ENCODE measurements at places on chromosomes 11 and 22. TPM values are rescaled to one million over a fixed set of nuclear protein-coding genes. Genes with fewer than 3 reads are reported as not detected.

DNA sequence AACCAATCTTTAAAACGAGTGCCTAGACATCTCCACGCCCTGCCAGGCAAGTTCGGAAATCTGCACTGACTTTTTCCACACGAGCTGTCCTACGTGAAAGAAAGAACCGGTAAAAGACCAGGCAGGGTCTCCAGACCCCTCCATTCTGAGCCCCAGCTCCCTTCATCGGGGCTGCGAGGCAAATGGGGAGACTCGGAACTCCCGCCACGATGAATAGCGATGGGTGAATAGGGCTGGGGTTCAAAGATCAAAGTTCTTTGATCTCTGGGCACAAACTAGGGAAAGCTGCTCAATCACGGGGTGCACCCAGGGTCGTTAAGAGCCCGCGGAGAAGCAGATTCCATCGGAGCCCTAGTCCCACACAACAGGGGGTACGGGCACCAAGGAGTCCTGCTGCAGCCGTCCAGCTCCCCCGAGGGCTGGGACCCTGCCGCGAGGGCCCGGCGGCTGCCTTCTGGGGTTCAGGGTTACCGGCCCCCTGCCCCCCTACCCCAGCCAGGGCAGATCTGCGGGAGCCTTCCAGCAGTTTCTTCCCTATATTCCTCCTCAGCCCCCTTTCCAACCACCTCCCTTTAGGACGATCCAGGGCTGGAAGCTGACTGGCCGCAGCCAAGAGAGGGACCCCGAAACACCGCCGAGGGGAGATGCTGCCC, 1.1 kb downstream of the LRP4 start:
- no peaks in the 10 kb centered on the region for H3K27me3 ChIP-seq
- peak overlapping the region; percentile 74 for H3K27ac ChIP-seq
- peaks cover 50% of the 10 kb centered on the region for H3K4me1 ChIP-seq
- peak overlapping the region; percentile 69 for H3K4me3 ChIP-seq
- DNase-seq: no peak
- no peaks in the 10 kb centered on the region for H3K36me3 ChIP-seq

DNA sequence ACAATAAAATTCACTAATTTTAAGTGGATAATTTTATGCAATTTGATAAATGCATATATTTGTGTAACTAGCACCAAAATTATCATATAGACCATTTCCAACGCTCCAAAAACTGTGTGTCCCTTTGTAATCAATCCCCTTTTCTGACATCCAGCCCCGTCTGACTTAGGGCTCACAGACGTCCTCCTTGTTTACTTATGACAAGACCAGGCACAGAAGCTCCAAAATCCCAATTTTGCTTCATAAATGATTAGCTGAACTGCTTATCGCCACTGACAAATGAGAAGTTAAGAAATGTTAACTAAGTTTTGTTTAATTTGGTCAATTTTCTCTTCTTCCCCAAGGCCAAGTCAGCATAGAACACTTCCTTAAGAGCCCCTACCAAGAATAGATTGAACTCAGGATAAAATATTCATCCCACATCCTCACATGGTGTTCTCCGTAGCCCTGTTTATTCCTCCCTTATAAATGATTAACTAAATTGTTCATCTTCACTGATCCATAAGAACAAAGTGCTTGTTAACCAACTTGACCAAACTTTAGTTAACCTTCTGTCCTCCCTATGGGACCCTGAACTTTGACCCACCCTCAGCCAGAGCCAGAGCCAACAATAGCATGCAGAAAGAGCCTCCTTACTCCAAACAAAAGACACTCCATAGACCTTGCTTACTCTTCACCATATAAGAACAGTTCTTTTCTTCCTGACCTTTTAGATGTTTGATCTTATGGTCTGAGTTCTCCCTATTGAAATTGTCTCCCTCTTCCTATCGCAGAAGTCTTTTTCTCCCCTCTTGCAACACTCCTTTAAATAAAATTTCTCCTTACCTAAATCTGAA, 30.8 kb upstream of the GLYAT start:
- no peak overlapping the region for H3K27ac ChIP-seq
- no peaks in the 10 kb centered on the region for H3K36me3 ChIP-seq
- H3K4me1 ChIP-seq: no peaks in the 10 kb centered on the region
- DNase-seq: no peak

DNA sequence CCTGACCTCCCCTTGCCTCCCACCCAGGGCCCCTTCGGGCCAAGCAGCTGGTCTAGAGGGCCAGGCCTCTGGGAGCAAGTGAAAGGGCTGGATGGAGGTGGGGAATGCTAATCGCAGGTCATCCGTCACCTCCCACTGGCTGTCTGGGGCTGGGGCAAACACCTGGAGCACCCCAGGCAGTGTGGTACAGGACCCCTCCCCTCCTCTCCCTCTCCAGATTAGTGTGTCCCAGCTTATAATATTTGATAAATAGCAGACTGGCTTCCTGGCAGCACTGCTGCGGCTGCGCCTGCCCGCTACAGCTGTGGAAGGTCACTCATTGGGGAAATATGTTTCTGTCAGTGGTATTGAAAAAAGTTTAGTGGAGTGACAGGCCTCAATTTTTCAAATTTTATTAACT, 90.7 kb upstream of the PHOX2A start:
- H3K36me3 ChIP-seq: no peaks in the 10 kb centered on the region
- H3K4me1 ChIP-seq: no peaks in the 10 kb centered on the region
- H3K27me3 ChIP-seq: no peaks in the 10 kb centered on the region
- H3K4me3 ChIP-seq: no peak overlapping the region

GRCh38 chr11:45316258-45316657, 30.1 kb upstream of the SYT13 start:
- no peaks in the 10 kb centered on the region for H3K27me3 ChIP-seq
- H3K36me3 ChIP-seq: no peaks in the 10 kb centered on the region
- no peaks in the 10 kb centered on the region for H3K4me1 ChIP-seq
- H3K4me3 ChIP-seq: no peak overlapping the region
- no peak for DNase-seq

DNA sequence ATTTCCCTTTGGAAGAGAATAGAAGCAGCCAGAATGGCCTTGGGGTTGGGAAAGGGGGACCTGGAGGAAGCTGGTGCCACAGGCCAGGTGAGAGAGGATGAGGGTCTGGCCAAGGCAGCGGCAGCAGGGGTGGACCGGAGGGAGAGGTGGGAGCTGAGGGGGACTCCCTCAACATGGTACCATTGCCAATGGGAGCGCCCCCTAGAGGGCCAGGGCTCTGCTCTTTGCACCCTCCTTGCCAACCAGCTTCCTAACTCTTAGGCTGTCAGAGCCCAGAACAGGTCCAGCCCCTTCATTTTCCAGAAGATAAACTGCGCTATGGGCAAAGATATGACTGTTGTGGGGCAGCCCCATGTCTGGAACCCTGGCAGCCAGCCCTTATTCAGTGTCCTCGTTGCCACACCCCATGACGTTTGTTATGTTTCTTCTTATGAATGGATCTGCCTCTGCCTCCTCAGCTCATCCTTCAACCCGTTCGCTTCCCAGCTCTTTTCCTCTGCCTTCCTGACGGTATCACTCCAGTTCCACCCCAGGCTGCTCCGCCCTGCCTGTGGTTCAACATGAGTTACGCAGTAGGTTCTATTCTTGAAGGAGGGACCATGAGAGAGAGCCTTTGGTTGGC, 185.2 kb downstream of the GRIK4 start:
- no peaks in the 10 kb centered on the region for H3K36me3 ChIP-seq
- no peak overlapping the region for H3K4me3 ChIP-seq
- H3K27me3 ChIP-seq: no peaks in the 10 kb centered on the region
- DNase-seq: no peak

DNA sequence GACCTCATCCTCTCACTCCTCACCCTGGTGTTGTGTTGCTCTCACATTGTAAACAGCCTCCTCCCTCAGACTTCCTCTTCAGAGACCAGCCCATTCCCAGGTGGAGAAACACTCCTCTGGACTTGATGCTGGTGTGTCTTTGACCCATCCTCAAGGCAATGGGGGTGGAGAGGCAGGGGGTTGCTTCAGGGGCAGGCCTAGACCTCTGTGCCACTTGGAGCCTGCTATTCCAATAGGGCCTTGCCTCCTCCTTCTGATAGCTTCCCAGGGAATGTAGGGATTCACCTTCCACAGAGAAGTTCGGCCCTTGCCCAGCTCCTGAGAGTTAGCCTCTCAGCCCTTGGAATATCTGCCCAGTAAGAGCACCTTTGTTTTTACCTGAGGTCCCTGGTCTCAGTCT, 606.6 kb upstream of the CADM1 start:
- no peaks in the 10 kb centered on the region for H3K36me3 ChIP-seq
- no peaks in the 10 kb centered on the region for H3K27me3 ChIP-seq
- no peak for DNase-seq
- no peak overlapping the region for H3K4me3 ChIP-seq
- no peak overlapping the region for H3K27ac ChIP-seq

GRCh38 chr22:45960477-45961386, 16.2 kb downstream of the WNT7B start:
- no peak overlapping the region for H3K27ac ChIP-seq
- DNase-seq: no peak
- H3K4me1 ChIP-seq: no peaks in the 10 kb centered on the region
- H3K36me3 ChIP-seq: no peaks in the 10 kb centered on the region

DNA sequence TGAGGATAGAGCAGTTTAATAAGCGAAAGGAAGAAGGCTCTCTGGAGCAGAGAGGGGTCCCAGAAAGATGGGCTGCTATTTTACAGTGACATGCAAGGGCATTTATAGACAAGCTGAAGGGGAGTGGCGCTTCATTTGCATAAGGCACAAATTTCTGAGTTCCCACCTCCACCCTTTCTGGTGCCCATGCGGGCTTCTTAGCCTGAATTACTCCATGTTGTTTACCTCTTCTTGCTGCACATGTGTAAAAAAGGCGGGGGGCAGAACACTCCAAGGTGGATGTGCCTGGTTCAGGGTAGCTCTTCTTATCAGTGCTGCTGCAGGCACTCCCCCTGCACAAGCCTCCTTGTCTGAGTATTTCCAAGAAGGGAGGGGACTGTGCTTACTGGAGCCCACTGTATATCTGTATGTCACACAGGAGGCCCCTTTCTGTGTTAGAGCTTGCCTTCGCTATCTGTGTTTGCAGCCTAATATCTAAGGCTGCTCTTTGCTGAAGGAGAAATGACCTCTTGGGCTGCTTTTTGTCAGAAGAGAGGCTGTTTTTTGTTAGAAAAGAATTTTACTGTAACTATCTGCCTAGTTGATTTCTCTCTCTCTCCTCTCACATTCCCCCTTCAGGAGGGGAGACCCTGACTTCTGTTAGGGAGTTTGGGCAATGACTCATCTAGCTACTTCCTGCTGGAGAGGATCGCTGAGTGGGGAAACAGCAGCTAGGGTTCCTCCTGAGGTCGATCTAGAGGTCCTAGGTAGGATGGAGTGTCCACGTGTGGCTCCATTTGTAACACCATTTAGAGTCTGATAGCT, 1057.0 kb upstream of the CNTN5 start:
- no peaks in the 10 kb centered on the region for H3K27me3 ChIP-seq
- no peak overlapping the region for H3K27ac ChIP-seq
- no peak for DNase-seq
- no peaks in the 10 kb centered on the region for H3K4me1 ChIP-seq

- no peak overlapping the region for H3K27ac ChIP-seq
- H3K27me3 ChIP-seq: peaks cover 29% of the 10 kb centered on the region
- no peak overlapping the region for H3K4me3 ChIP-seq
Observed at GRCh38 chr22:45059296-45059695, 49.5 kb upstream of the PHF21B start.

Gene ELMOD1
- total RNA-seq: 0.50 TPM

Gene TP53AIP1
- not detected for total RNA-seq

Gene GTSE1
- total RNA-seq: not detected

Gene ISX
- not detected for total RNA-seq

All from esophagus muscularis mucosa (tissue), 4 donors.